ENCODE measurements at places on chromosomes 11 and 22.

GRCh38 chr11:115503886-115504275 is 334 bp downstream of the CADM1 start:
- DNase-seq = no peak

DNA sequence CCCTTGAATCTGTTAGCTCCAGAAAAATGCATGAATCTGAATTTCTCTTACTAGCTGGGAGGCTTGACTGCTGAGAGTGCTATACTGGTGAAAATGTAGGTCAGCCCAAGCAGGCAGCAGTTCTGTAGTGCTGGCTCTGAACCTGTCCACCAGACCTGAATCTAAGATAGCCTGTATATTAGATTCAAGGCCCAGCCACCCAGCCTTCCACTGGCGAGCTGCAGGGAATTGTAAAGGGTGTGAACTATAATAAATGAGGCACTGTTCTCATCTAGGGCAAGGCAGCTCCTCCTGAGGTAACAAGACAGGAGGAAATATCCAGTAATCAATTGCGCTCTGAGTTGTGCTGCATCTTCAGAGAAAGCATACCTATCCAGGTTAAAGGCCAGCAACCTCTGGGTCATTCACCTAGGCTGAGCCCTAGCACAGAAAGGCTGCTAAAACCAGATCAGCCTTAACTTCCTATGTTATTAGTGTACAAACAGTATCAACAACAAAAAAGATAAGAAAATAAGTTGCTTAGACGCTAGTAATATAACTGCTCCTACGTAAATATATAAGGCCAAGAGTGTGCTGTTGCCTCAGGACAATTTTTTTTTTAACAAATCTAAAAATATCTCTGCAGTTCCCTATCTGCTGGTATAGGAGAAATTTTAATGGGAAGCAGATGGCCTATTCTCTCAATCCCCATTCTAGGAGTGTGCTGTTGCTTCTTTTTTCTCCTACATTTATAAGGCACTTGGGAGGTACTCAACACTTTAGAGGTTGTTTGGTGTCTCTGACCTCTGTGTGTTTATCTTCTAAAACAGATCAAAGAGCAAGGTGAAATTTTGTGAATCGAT is 63.0 kb downstream of the RELT start:
- DNase-seq = no peak

- DNase-seq = no peak
These were observed 87.0 kb downstream of the BDNF start for GRCh38 chr11:27612932-27613880.

DNA sequence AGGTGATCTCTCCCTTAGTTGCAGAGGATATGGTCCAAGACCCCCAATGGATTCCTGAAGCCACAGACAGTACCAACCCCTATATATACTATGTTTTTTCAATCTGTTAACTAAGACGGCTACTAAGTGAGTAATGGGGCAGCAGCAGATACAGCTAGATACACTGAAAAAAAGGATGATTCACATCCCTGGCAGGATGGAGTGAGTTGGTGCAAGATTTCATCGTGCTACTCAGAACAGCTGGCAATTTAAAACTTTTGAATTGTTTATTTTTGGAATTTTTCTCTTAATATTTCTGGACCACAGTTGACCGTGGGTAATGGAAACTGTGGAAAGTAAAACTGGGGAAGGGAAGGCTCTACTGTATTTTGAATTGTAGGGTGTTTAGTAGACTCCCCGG is 17.0 kb upstream of the TMEM218 start:
- no peak for DNase-seq

GRCh38 chr11:8102296-8102915 is 21.4 kb downstream of the TUB start:
- DNase-seq = no peak

DNA sequence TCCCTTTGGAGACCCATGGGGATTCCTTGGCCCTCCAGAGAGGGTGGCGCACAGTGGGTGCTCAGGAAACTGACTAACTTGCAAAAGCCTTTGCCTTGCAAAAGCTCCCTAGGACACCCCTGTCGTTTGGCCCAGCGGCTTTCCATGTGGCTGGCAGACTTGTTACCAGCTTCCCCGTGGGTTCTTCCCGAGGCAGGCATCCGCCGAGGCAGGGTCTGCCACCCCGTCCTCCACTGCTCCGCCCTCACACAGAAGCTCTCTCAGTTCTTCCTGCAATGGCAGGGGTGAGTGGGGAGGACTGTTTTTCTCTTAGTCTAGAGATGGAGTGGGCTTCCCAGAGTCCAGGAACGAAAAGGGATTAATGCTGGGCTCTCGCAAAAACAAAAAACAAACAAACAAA is 23.0 kb downstream of the ALX4 start:
- DNase-seq = no peak

DNA sequence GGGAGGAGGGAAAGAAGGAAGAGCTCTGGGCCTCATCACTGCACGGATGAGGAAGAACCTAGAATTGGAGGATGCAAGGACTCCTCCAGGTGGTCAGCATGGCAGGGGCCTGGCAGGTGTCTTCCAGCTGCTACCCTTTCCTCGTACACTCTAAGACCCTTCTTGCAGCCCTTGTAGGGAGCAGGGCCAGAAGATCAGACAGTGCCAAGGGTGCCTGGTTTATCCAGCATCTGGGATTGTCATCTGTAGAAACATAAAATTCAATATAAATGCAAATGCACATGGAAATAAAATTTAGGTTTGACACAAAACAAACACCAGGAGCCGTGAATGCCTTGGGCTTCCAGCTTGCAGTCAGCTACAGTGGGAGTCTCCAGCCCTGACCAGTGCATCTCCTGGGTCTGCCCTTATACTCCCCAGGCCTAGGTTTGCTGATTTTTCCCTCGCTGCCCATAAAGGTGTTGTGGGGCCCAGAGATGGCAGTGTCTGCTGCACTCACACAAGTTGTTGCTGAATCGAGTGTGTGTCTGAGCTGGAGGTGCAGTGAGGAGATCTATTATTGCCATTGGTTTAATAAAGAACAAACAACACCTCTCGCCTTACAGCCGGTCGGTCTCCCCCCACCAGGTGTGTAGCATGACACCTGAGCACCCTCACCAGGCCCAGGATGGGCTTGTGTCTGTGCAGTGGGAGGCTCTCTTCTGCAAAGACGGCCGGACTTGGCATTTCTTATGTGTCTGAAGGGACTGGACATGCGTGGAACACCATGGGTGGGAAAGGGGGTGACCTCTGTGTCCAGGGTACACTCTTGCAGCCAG is 87.1 kb downstream of the BCR start:
- DNase-seq = no peak

DNA sequence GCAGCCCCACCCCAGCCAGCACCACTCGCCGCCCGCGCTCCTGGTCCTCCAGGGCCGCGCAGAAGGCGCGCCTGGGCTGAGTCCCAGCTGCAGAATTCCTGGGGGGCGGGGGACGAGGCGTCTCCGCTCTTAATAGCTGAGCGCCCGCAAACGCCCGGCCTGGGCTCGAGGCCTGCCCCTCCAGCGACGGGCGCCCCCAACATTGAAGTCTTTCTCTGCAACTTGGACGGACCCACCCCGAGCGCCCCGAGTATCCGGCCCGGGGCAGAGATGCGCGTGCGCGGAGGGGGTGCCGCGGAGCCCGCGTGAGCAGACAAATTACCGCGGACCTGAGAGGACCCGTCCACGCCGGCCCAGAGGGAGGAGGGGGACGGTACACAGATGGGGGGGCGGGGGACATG is 6.7 kb upstream of the SYT7 start:
- peak; percentile 51 for DNase-seq

DNA sequence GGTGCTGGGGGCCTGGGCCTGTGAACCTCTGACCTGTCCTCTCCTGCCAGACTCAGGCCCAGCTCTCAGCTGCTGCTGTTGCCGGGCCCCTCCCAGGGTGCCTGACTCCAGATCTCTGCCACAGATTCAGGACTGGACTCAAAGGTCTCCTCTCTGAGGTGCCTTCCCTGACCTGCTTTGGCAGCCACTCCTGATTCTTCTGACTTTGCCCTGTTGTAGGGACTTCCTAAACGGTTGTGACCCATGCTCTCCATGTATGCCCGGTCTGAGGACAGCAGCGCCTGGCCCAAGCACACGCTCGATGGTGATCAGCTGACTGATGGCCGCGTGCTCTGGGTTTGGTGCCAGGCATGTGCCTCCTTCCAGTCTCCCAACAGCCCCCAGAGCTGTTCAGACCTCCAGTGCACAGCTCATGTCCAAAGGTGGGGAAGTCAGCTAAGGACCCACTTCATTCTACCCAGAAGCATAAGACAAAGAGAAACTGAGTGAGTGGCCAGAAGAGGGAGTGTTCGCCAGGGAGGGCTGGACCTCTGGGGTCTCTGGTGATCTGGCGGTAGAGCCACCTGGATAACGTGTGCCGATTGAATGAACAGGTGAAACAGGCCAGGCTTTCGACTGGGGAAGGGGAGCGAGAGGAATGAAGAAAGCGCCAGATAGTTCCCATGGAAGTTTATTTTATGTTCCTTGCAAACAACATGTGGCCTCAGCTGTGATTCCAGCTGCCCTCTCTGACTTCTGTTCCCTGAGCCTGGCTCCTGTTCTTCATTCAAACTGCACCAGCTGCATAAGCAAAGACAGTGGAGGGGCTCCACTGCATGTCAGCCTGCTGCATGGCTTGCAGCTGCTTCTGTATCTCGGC is 8.1 kb upstream of the TOP3B start:
- no peak for DNase-seq

Data from naive thymus-derived CD8-positive, alpha-beta T cell (primary cell).